Cerebellum (tissue), 4 donors: ENCODE measurements at places on chromosomes 5 and 9. TPM values are rescaled to one million over a fixed set of nuclear protein-coding genes. Genes with fewer than 3 reads are reported as not detected.

Gene FCHSD1
- total RNA-seq: 4.2 TPM

Gene ACTBL2
- not detected for total RNA-seq

Gene DMRTA1
- 0.91 TPM for total RNA-seq

Gene LCP2
- total RNA-seq: 3.6 TPM

Gene HCN1
- 32.5 TPM for total RNA-seq

Gene C5orf58
- not detected for total RNA-seq

Gene C5orf15
- 35.7 TPM for total RNA-seq

DNA sequence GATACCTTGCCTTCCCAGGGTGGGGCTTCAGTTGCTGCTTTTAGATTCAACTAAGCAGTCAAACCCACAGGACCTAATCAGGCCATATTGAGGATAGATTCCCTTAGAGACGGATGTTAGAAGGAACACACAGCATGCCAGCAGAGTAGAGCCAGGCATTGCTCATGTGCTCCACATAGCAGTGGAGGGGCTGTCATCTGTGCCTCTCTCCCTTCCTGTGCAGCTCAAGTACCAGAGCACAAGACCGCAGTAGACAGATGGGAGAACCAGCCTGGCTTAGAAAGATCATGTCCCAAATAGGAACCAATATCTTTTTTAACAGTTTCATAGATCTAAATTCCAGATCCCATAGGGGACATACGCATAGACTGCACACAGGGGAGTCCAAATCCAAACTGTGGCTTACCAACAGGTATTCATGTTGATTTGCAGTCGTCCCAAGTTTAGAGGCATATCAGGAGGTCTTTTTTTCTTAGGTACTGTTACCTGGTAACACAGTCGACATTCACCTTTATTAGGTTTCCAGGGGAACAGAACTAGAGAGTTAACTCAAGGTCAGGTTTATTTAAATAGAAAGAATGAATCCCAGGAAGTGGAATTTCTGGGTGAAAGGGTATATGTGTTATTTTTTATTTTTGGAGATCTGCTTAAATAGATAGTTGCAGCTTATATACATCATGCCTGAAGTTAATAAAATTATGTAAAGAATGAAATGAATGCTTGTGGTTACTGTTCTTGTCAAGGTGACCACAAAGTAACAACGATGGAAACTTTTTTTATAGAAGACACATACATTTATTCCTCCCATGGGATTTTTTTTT is 43.5 kb upstream of the PCAT7 start:
- DNase-seq: no peak

- DNase-seq: no peak
These were observed 1079.7 kb downstream of the CDH12 start for GRCh38 chr5:21773456-21773855.

DNA sequence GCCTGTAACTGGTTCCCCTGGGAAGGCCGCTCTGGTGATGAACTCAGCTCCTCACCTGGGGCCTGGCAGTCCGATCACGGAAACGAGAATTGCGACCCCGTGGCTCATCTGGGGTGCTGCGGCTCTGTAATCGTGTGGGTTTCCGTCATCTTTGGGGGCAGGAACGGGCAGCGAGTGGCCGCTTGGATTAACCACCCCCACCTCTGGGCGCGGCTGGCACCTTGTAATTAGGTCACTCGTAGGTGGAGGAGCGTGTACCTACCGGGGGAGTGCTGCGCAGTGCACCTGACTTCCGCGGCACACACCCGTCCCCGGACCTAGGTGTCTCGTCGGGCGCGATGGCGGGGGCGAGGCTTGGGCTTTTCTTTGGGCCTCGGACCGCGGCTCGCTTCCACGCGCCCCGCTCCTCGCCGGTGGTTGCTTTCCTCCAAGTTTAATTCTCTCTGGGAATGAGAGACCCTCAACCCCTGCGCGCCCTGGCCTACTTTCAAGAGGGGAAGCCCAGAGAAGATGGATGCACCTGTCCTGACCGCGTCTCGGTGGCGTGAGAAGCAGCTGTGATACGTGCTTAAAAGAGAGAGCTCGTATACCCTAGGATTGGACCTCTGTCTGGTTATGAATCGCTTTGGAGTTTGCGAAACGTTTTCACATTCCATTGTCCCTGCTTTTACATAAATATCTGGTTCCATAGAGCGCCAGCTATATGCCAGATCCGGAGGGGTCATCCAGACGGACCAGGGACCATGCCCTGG is 744 bp upstream of the PPP2CA start:
- peak; percentile 74 for DNase-seq

GRCh38 chr9:20441711-20442423 is 180.4 kb downstream of the MLLT3 start:
- DNase-seq: no peak

GRCh38 chr5:150511578-150512367 is 3.8 kb downstream of the NDST1 start:
- DNase-seq: no peak

GRCh38 chr9:137008312-137008711 is 11.9 kb upstream of the CLIC3 start:
- DNase-seq: no peak

DNA sequence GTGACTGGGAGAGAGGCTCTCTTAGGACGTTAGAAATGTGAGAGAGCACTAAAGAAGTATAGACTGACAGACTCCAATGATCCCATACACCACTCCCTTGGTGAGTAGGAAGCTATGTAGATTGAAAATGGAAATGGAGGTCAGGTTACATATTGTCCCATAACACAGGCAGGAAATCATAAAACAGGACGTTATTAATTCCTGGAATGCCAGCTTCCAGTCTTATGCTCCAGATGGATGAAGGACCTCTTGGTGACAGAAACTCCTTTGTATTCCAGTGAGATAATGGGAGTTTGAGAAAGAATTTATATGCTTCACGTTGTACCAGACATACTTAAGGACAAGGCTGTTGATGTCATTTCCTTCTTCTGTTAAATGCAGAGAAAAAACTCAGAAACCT is 338.2 kb upstream of the ITGA1 start:
- no peak for DNase-seq

GRCh38 chr9:133088146-133088750 is 26.5 kb downstream of the CEL start:
- DNase-seq: no peak

GRCh38 chr9:14693251-14693861 is at the start of gene ZDHHC21:
ZDHHC21 (minus strand) TSS chr9:14693432; CDS start chr9:14674340, 19,092 bp downstream.
- peak; percentile 81 for DNase-seq

GRCh38 chr9:130112538-130113151 is 58.9 kb downstream of the GPR107 start:
- no peak for DNase-seq

DNA sequence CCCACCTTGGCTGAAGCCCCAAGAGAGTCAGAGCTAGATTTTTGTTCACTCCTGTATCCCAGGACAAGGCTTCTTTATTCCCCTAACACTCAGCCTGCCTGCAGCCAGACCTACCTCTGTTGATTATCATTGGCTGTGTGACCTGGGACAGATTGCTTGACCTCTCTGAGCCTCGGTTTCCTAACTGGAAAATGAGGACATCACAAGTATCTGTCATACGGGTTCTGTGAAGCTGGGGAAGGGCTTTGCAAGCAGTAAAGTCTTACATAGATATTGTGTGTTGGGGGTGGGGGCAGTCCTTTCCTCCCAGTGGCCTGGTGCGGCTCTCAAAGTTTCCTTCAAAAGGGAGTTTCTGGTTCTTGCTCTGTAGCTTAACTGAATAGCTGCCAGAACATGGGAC is 2.5 kb upstream of the NEK6 start:
- no peak for DNase-seq

DNA sequence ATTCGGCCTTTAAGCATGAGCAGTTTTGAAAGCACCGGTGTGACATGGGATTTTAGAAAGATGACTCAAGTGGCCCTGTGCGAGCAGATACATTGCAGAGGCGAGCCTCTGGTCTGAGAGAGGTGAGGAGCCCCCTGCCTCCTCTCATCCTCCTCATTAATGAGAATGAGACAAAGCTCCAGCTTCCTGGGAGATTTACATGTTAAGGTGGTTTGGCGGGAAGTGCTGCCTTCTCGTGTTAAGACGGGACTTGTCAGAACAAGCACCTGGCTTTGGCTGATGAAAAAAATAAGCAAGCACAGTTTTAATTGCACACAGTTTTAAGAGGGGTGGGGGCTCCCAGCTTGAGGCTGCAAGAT is 68.1 kb downstream of the ACTL7B start:
- no peak for DNase-seq

- no peak for DNase-seq
These were observed 294.3 kb upstream of the IRX1 start for GRCh38 chr5:3301306-3301705.

DNA sequence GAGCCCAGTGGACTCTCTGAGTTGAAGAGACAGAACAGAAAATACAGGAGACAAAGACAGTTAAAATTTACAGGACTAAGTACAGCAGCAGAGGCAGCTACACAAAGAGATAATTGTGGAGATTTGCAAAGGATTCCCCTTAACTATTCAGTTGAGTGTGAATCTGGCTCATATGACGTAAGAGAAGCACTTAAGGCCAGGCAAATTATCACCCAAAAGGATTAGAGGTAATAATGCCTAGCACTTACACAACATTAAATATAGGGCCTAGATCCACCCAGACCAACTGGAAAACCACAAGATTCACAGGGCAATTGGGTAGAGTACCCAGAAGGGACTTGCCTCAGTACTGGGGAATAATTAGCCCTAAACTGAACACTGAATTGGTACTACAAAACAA is 41.3 kb downstream of the ADAMTS6 start:
- no peak for DNase-seq
